ENCODE measurements at places on chromosomes 1 and 21.

- DNase-seq, result no peak
Observed at GRCh38 chr1:42469727-42470126, 6.6 kb downstream of the CCDC30 start.

- no peak for DNase-seq
Observed at GRCh38 chr1:32890516-32891240, 4.4 kb downstream of the HPCA start.

GRCh38 chr1:2314273-2314802 is 77.0 kb downstream of the MORN1 start:
- peak; percentile 73 for DNase-seq

DNA sequence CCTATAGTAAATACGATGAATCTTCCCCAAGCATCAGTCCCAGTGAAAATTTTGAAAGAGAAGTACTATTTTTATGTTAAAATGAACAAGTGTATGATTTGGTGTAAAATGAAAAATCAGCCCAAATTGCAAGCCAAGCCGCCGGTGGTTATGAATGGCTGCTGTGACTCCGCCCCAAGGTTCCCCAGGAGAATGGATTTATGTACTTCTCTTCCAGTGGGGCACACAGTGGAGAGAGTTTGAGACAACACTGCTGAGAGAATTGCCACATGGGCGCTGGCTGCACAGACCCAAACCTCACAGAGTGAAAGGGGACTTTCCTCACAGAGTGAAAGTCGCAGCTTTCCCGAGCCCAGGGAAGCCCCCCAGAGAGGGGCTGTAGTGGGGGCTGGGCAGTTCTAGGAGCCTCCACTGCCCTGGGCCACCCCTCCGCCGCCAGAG is 24.0 kb downstream of the CDK18 start:
- no peak for DNase-seq

GRCh38 chr1:163709636-163710035 is 387.9 kb downstream of the NUF2 start:
- no peak for DNase-seq

Data from heart right ventricle (tissue), 16 donors.